GM18507 (cell line): ENCODE measurements at places on chromosomes 5 and 9.

DNA sequence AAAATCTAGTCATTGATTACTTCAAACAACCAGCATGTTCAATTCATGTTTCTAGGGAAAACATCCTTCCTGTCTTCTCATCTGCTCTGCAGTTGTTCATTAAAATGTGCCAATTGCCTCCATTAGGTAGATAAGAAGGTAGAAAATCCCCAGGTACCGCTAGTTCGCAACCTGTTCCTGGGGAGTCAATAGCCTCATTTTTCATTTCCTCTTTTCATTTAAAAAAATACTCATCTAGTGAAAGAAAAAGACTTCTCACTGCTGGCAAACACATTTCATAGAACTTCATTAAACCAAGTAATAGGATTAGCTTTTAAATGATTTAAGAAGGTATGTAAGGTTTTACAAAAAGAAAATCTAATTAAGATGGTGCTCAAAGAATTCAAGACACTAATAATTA lies 113.3 kb downstream of the MARCHF11 start:
- no peak for DNase-seq

DNA sequence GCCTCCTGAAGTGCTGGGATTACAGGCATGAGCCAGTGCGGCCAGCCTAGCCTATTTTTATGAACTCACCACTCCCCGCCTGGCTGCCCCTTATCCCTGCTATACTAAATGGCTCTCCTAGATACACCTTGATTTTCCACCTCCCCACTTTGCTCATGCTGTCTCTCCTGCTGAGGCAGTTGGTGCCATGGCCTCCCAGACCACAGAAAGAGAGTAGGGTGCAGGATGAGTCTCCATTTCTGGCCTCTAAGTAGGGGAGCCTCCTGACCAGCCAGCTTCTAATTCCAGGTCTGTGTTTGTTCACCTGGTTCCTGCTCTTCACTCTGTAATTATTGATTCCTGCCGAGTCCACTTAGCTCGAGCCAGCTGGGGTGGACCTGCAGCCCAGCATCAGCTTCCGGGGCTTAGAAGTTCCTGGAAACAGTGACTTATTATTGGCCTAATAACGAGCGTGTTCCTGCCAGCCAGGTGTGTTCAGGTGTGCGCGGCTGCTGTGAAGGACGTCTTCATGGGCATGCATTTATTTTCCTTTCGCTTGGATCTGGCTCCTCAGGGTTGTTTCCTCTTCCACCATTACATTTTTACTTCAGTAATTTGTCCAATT lies 34.0 kb downstream of the ZNF618 start:
- DNase-seq, result no peak

- peak; percentile 75 for DNase-seq
Observed at GRCh38 chr9:127921557-127922120, 4.8 kb upstream of the ST6GALNAC4 start.

DNA sequence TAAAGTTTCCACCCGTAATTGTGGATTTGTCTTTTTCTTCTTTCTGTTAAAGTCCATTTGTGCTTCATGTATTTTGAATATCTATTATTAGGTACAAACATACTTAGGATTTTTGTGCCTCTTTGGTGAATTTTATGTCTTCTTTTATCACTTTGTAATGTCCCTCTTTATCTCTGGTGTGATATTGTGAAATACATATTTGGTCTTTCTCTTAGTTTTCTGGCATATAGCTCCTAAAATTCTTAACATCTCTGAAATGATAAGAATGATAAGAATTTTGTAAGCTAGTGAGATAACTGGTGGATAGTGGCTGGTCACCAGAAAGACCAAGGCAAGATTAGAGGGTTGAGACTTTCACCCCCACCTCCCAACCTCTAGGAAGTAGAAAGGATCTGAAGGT lies 111.1 kb downstream of the KCTD16 start:
- DNase-seq, result no peak

- no peak for DNase-seq
Observed at GRCh38 chr5:177426566-177427210, at the start of gene GRK6. TSS of gene GRK6 (plus strand) at chr5:177426676. CDS start at chr5:177426846, 170 bp downstream.

DNA sequence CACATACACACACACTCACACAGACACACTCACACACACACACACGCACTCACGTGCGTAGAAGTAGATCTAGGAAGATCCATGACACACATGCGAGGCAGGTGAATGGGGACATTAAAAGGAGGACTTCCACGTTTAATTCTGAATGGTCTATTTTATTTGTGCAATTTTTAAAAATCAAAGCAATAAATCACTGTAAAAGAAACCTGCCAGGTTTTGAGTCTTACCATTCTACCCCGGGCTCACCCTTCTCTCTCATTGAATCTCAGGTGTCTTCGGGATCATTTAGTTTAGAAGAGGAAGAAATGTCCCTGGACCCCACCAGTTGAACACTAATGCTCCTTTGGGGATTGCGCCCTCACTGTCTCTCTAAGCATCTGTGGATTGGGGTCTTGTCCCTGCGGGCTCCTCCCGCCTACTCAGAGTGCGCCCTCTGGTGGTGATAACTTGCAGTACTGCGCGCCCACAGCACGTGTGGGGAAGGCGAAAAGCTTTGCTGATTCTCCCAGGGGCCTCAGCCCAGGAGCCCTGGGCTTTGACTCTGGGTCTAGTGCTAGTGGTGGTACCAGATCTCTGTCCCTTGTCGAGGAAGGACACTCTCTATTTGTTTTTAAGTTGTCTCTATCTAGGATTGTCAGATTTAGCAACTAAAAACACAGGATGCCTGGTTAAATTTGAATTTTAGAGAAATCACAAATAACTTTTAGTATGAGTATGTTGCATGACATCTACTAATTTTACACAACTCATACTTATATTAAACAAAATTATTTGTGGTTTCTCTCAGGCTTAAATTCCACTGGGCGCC lies 34.8 kb downstream of the BOD1 start:
- DNase-seq, result peak; percentile 26
